Heart left ventricle (tissue), 16 donors: ENCODE measurements at places on chromosomes 2 and 18. TPM values are rescaled to one million over a fixed set of nuclear protein-coding genes. Genes with fewer than 3 reads are reported as not detected.

DNA sequence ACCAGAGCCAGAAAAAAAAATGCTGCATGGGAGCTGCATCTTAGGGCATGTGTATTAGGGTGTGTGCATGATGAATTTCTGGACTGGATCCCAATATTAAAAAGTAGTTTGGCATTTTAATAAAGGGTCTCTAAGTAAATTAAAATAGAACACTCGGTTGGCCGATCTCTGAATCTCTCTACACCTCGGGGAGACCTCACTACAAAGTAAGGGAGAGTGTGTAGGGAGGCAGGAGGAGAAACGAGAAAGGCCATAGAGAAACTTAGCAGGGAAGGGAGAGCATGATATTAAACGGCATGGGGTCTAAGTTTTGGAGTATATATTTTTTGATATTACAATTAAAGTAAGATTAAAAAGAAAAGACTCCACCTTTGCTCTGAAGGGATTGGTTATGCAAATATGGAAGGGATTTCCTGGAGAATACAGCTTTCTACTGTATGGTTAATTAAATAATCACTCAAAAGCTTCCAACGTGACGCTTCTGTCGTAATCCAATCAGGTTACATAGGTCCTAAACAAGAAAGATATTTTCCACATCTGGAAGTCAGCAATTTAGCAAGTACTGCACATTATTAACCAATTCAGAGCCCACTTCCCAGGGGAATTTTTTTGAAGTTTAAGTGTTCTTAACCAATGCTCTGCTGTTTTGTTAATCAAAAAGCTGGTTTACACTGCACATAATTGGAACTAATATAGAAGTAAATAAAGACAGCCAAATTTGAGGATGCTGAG, 1.0 kb upstream of the ZEB2 start:
- no peaks in the 10 kb centered on the region for H3K4me1 ChIP-seq
- peak overlapping the region; percentile 6 for H3K4me3 ChIP-seq
- no peaks in the 10 kb centered on the region for H3K36me3 ChIP-seq
- no peaks in the 10 kb centered on the region for H3K27me3 ChIP-seq
- DNase-seq, result no peak

DNA sequence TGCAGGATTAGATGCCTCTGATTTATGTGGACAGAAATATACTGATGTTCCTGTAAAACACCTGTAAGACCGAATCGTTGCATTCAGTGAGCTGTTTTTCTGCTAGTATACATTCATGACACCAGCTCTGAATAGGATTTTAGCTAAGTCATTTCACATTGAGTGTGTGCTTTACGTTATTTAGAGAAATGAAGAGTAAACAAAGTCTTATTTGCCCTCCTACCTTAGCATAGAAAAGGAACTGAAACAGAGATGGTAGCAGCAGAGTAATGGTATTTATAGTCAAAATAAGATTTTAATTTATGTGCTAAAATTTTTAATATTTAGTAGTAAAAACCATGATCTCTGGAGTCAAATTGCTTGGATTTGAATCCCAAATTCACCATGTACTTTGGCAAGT, 168.0 kb downstream of the CERS6 start:
- H3K4me3 ChIP-seq, result no peak overlapping the region
- DNase-seq, result no peak
- H3K27ac ChIP-seq, result no peak overlapping the region
- no peaks in the 10 kb centered on the region for H3K4me1 ChIP-seq
- H3K36me3 ChIP-seq, result no peaks in the 10 kb centered on the region
- no peaks in the 10 kb centered on the region for H3K27me3 ChIP-seq

GRCh38 chr2:211756266-211756665, 782.3 kb downstream of the ERBB4 start:
- no peaks in the 10 kb centered on the region for H3K4me1 ChIP-seq
- DNase-seq, result no peak
- H3K4me3 ChIP-seq, result no peak overlapping the region
- H3K27me3 ChIP-seq, result no peaks in the 10 kb centered on the region

DNA sequence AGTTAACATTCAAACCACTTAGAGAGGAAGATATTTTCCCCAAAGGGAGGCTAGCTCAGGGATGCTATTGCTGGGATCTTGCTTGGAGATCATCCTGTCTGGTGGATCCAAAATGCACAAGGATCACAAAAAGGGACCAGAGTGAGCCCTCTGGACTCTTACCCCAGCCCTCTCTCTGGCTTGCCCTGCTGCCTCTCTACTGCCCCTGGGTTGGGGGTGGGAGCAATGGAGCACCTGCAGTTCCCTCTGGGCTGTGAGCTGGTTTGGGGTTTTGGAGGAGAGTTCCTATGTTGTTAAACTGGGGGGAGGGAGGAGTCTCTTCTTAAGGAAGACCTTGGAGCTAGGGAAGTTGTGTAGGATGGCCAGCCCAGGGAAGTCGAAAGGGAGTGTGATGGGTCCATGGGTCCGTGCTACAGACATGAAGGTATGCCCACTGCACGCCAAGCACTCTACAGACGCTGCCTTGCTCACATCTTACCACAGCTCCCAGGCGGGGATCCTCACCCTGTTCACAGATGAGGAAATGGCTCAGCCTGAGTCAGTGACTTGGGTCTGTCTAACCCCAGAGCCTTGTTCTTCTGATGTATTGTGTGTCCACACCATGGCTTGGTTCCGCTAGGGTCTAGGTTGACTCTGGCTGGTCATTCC, 3.8 kb downstream of the LBH start:
- DNase-seq, result no peak
- peak overlapping the region; percentile 100 for H3K27ac ChIP-seq
- peak overlapping the region; percentile 98 for H3K4me3 ChIP-seq
- H3K36me3 ChIP-seq, result peaks cover 38% of the 10 kb centered on the region
- H3K4me1 ChIP-seq, result peaks cover 82% of the 10 kb centered on the region
- H3K27me3 ChIP-seq, result no peaks in the 10 kb centered on the region

GRCh38 chr2:165952741-165953211, 800 bp downstream of the TTC21B start:
- DNase-seq, result no peak
- H3K36me3 ChIP-seq, result peaks cover 19% of the 10 kb centered on the region

GRCh38 chr2:98445177-98445682, 572 bp downstream of the INPP4A start:
- no peak for DNase-seq
- peak overlapping the region; percentile 84 for H3K4me3 ChIP-seq
- H3K4me1 ChIP-seq, result peaks cover 17% of the 10 kb centered on the region
- H3K27ac ChIP-seq, result peak overlapping the region; percentile 71
- H3K36me3 ChIP-seq, result no peaks in the 10 kb centered on the region

- no peaks in the 10 kb centered on the region for H3K36me3 ChIP-seq
- no peaks in the 10 kb centered on the region for H3K27me3 ChIP-seq
- DNase-seq, result no peak
- no peak overlapping the region for H3K4me3 ChIP-seq
- H3K27ac ChIP-seq, result no peak overlapping the region
- no peaks in the 10 kb centered on the region for H3K4me1 ChIP-seq
Measured at GRCh38 chr2:169462896-169463695, 16.2 kb upstream of the BBS5 start.

DNA sequence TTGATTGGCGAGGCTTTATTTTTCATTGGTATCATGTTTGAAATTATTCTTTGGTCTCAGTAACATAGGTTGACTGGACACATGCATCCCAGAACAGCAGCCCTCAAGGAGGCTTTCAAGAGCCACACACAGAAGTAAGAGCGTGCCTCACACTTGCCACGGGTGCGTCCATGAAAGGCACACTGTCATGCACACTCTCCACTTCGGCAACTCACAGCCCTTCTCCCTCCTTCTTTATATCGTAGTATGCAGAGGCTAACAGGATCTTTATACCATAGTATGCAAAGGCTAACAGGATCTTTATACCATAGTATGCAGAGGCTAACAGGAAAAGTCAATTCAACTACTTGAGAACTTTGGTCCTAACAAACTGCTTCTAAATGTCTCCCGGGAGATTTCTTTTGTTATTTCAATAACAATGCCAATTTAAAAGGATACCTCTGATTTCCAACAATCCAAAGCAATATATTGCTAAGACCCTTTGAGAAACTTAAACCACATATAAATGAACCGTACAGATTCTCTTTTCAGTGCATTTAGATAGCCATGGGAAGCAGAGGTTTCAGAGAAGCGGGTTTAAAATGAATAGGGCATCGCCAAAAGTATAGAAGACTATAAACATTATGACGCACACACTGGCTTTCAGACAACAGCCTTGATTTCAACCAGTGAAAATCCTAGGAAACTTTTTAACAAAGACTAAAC, 26.5 kb upstream of the ZNF516 start:
- H3K4me1 ChIP-seq, result no peaks in the 10 kb centered on the region
- H3K27me3 ChIP-seq, result peaks cover 28% of the 10 kb centered on the region
- no peak overlapping the region for H3K4me3 ChIP-seq
- no peak overlapping the region for H3K27ac ChIP-seq

DNA sequence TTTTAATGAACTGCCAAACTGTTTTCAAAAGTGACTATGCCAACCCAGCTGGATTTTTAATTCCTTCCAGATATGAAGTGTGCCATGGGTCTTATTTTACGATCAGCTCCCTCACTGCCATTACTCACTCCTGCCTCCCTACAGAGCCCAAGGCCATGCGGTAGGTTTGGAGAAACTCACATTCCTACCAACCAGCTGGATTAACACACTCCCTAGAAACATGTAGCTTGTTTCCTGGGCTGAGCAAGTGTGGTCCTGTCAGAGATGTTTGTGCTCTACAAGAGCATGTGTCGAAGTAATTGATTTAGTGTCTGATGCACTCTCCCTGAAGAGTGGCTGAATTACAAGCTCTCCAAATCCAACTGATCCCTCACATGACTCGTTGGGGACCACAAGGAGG, 82.5 kb downstream of the SPP2 start:
- no peak for DNase-seq
- H3K36me3 ChIP-seq, result no peaks in the 10 kb centered on the region
- H3K4me3 ChIP-seq, result no peak overlapping the region

- H3K27me3 ChIP-seq, result no peaks in the 10 kb centered on the region
- H3K4me3 ChIP-seq, result no peak overlapping the region
- no peaks in the 10 kb centered on the region for H3K36me3 ChIP-seq
- H3K27ac ChIP-seq, result no peak overlapping the region
Measured at GRCh38 chr2:2762913-2763312, 431.8 kb upstream of the MYT1L start.

GRCh38 chr18:65906621-65907034, 155.8 kb downstream of the CDH7 start:
- H3K4me3 ChIP-seq, result no peak overlapping the region
- no peaks in the 10 kb centered on the region for H3K36me3 ChIP-seq
- H3K4me1 ChIP-seq, result no peaks in the 10 kb centered on the region

- no peaks in the 10 kb centered on the region for H3K4me1 ChIP-seq
- H3K27ac ChIP-seq, result no peak overlapping the region
- no peak for DNase-seq
- H3K36me3 ChIP-seq, result no peaks in the 10 kb centered on the region
- H3K4me3 ChIP-seq, result no peak overlapping the region
Measured at GRCh38 chr2:189118386-189118785, 61.2 kb downstream of the COL5A2 start.

- no peaks in the 10 kb centered on the region for H3K27me3 ChIP-seq
- no peak overlapping the region for H3K4me3 ChIP-seq
- H3K27ac ChIP-seq, result no peak overlapping the region
- no peaks in the 10 kb centered on the region for H3K36me3 ChIP-seq
Measured at GRCh38 chr2:157895531-157895930, 19.4 kb upstream of the ACVR1 start.

DNA sequence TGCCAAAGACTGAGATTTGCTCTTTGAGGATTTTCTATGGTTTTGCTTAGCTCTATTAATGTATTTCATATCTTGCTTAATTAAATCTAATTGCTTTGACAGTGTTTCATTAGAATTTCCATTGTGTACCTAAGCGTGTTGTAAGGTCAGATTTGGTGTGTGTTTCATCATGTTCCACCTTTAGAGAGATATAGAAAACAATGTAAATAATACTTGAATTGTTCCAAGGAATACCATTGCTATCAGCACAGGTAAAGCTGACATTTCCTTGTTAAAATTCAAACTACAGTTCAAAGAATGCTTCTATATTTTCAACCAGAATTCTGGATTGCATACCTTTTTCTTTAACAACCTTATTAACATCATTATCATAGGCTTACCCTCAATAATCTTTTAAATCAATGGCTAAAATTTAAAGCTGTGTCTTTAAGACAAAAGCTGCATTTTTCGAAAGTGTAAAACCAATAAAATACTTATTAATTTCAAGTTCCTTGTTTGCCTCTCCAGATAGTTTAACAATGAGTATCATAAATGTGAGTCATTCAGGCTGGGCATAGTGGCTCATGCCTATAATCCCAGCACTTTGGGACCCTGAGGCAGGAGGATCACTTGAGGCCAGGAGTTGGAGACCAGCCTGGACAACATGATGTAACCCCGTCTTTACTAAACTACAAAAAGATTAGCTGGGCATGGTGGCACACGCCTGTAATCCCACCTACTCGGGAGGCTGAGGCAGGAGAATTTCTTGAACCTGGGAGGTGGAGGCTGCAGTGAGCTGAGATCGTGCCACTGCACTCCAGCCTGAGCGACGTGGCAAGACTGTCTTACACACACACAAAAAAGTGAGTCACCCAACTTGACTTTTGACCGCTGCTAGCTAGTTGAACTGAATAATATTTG, 188.0 kb upstream of the PKDCC start:
- no peaks in the 10 kb centered on the region for H3K36me3 ChIP-seq
- peaks cover 4% of the 10 kb centered on the region for H3K27me3 ChIP-seq
- DNase-seq, result no peak

DNA sequence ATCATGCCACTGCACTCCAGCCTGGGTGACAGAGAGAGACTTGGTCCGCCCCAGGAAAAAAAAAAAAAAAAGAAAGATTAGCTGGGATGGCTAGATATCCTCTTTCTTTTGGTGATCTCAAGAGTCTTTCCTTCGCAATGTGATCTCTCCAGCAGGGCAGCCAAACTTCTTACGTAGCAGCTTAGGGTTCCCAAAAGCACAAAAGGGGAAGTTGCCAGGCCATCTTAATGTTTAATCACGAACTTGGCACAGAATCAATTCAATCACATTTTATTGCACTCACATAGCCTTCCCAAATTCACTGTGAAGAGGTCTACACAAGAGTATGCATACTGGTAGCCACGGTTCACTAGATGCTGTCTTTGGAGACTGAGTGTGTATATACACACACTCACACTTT, 53.1 kb downstream of the VIL1 start:
- H3K4me1 ChIP-seq, result peaks cover 22% of the 10 kb centered on the region
- H3K27me3 ChIP-seq, result no peaks in the 10 kb centered on the region
- H3K27ac ChIP-seq, result peak overlapping the region; percentile 50
- H3K36me3 ChIP-seq, result peaks cover 67% of the 10 kb centered on the region
- H3K4me3 ChIP-seq, result no peak overlapping the region
- DNase-seq, result no peak

- no peaks in the 10 kb centered on the region for H3K27me3 ChIP-seq
- peak overlapping the region; percentile 48 for H3K27ac ChIP-seq
- peaks cover 59% of the 10 kb centered on the region for H3K4me1 ChIP-seq
- DNase-seq, result no peak
- no peak overlapping the region for H3K4me3 ChIP-seq
- no peaks in the 10 kb centered on the region for H3K36me3 ChIP-seq
Measured at GRCh38 chr2:177398290-177398683, 5.7 kb downstream of the AGPS start.

- DNase-seq, result no peak
- no peaks in the 10 kb centered on the region for H3K27me3 ChIP-seq
- no peaks in the 10 kb centered on the region for H3K36me3 ChIP-seq
- peak overlapping the region; percentile 6 for H3K4me3 ChIP-seq
- H3K27ac ChIP-seq, result peak overlapping the region; percentile 9
- no peaks in the 10 kb centered on the region for H3K4me1 ChIP-seq
Measured at GRCh38 chr2:113174376-113174750, 592 bp downstream of the PSD4 start.

The MC5R gene
- polyA plus RNA-seq, result not detected

The CROCC2 gene
- not detected for polyA plus RNA-seq

The PROKR1 gene
- polyA plus RNA-seq, result not detected

The GNAL gene
- 0.76 TPM for polyA plus RNA-seq

The CXCR1 gene
- polyA plus RNA-seq, result 0.08 TPM

The SERPINB10 gene
- not detected for polyA plus RNA-seq

The AQP12A gene
- polyA plus RNA-seq, result not detected

The EPAS1 gene
- 153 TPM for polyA plus RNA-seq

The STAT1 gene
- 31.8 TPM for polyA plus RNA-seq

The NYAP2 gene
- not detected for polyA plus RNA-seq

The MMADHC gene
- polyA plus RNA-seq, result 152 TPM

The ECEL1 gene
- 1.4 TPM for polyA plus RNA-seq
